ENCODE measurements at places on chromosomes 5 and 9. TPM values are rescaled to one million over a fixed set of nuclear protein-coding genes. Genes with fewer than 3 reads are reported as not detected.

The CD72 gene
- total RNA-seq = 7.8 TPM

The GFRA3 gene
- not detected for total RNA-seq

The UGT3A1 gene
- not detected for total RNA-seq

DNA sequence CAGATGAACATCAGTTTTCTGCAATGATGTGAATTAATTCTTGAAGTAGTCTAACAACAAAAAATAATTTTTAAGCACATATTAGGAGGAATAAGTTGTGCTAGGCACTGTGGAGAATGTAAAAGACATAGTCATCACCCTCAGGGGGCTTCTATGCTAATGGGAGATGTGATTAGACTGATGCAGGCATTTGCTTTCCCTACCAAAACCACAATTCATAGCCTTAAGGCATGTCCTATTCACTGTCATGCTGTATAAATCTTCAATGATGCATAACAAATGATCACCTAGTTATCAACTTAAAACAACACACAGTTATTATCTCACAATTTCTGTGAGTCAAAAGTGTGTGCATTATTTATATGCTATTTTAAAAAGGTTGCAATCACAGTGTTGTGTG lies 422.6 kb downstream of the MAN2A1 start:
- no peak overlapping the region for H3K4me3 ChIP-seq
- H3K36me3 ChIP-seq = no peaks in the 10 kb centered on the region

GRCh38 chr5:4015709-4016108 lies 420.1 kb downstream of the IRX1 start:
- H3K4me3 ChIP-seq = no peak overlapping the region
- no peak for DNase-seq

GRCh38 chr5:151464101-151464500 lies 16.7 kb downstream of the SLC36A1 start:
- no peaks in the 10 kb centered on the region for H3K27me3 ChIP-seq
- no peak overlapping the region for H3K4me3 ChIP-seq
- no peak overlapping the region for H3K27ac ChIP-seq
- no peaks in the 10 kb centered on the region for H3K4me1 ChIP-seq
- peaks cover 36% of the 10 kb centered on the region for H3K36me3 ChIP-seq

DNA sequence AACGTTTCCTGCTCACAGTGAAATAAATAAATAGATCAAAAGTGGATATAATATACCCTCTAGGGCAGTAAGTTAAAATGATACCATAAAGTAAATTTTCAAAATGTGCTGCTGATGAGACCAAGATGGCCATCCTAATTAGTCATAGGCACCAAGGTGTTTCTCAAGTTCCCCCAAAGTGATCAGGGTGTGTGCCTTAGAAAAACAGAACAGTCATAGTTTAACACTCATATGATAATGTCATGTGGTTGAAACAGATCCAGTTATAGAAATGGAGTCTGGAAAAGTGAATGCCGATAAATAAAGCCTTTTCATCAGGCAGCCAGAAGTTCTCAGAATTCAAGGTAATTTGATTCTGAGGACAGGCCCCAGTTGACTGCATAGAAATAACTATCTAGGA lies 161.5 kb upstream of the CDKN2B start:
- no peak overlapping the region for H3K27ac ChIP-seq
- H3K27me3 ChIP-seq = no peaks in the 10 kb centered on the region
- DNase-seq = no peak
- H3K4me3 ChIP-seq = no peak overlapping the region
- H3K36me3 ChIP-seq = no peaks in the 10 kb centered on the region

DNA sequence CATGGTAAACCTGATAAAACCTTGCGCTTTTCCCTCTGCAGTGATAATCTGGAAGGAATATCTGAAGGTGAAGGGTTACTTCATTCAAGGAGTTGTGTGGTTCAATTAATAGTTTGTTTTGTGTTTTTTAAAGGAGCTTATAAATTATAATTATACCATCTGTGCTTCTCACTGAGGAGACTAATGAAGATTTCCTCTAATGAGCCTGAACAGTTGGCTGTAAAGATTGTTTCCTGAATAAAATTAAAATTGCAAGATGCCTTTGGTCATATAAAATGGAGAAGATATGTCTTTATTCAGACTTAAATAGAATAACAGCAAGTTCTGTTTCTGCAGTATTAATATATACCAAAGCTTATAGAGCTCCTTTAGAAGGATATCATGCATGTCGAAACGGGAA lies 59.9 kb downstream of the GAPVD1 start:
- H3K4me3 ChIP-seq = no peak overlapping the region
- DNase-seq = no peak
- H3K36me3 ChIP-seq = peaks cover 46% of the 10 kb centered on the region
- no peaks in the 10 kb centered on the region for H3K27me3 ChIP-seq
- H3K27ac ChIP-seq = no peak overlapping the region

- peak; percentile 71 for DNase-seq
- no peak overlapping the region for H3K27ac ChIP-seq
- H3K36me3 ChIP-seq = peaks cover 5% of the 10 kb centered on the region
- no peak overlapping the region for H3K4me3 ChIP-seq
These were observed 115.4 kb downstream of the LHX2 start for GRCh38 chr9:124126648-124127646.

GRCh38 chr9:21931428-21931827 lies 62.8 kb downstream of the CDKN2A start:
- no peaks in the 10 kb centered on the region for H3K27me3 ChIP-seq
- H3K27ac ChIP-seq = no peak overlapping the region
- DNase-seq = no peak
- no peaks in the 10 kb centered on the region for H3K4me1 ChIP-seq
- H3K36me3 ChIP-seq = peaks cover 17% of the 10 kb centered on the region
